ENCODE measurements at places on chromosomes 16 and 17. TPM values are rescaled to one million over a fixed set of nuclear protein-coding genes. Genes with fewer than 3 reads are reported as not detected.
A peak's percentile ranks its signal among the peaks of the same experiment; 100 is the strongest.

GRCh38 chr17:62625870-62626200 is 1.6 kb upstream of the MRC2 start:
- no peak for DNase-seq

DNA sequence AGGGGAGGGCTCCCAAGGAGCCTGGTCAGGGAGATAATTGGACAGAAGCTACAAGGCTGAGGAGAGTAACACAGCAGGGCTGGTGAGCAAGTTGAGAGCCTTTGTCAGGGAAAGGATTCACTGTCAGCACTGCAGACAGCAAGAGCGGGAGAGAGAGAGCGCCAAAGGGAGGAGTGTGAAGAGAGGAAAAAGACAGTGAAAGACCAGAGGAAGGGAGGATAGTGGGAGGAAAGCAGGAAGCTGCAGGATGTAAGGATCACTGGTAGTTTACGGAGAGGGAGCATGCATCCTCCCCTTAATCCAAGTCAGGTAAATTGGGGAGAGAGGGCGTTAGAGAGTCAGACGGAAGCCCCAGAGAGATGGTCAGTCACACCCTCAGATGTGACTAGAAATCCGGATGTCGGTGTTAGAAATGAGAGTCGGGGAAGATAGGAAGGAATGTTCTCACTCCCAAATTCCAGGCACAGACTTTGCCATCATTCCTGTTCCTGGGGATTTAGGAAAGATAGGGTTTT is 13.8 kb upstream of the SPOP start:
- no peak for DNase-seq

The ARHGAP44 gene
- 40.9 TPM for total RNA-seq

GRCh38 chr16:75022567-75022966 is 23.7 kb downstream of the ZNRF1 start:
- no peak for DNase-seq

The RND2 gene
- total RNA-seq: 2.8 TPM

GRCh38 chr16:65021852-65022595 is 99.8 kb downstream of the CDH11 start:
- DNase-seq: no peak

DNA sequence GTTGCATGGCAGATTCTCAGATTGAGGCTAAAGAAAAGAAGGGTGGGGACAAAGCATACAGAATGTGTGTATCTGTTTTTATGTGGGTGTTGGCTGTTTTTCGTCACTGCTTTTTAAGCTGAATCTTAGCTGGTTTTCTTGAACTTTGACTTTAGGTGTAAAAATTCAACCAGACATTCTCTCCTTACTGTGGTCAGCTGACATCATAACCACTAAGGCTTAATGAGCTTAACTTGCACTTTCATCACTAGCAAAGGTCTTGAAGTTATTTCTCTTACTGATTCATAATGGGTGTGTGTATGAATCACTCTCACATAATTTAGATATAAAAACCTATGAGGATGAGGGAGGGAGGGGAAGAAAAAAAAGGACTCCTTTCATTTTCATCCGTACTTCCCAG is 4.0 kb upstream of the CDC6 start:
- no peak for DNase-seq

- no peak for DNase-seq
Measured at GRCh38 chr17:14359163-14360020, 58.5 kb downstream of the HS3ST3B1 start.

DNA sequence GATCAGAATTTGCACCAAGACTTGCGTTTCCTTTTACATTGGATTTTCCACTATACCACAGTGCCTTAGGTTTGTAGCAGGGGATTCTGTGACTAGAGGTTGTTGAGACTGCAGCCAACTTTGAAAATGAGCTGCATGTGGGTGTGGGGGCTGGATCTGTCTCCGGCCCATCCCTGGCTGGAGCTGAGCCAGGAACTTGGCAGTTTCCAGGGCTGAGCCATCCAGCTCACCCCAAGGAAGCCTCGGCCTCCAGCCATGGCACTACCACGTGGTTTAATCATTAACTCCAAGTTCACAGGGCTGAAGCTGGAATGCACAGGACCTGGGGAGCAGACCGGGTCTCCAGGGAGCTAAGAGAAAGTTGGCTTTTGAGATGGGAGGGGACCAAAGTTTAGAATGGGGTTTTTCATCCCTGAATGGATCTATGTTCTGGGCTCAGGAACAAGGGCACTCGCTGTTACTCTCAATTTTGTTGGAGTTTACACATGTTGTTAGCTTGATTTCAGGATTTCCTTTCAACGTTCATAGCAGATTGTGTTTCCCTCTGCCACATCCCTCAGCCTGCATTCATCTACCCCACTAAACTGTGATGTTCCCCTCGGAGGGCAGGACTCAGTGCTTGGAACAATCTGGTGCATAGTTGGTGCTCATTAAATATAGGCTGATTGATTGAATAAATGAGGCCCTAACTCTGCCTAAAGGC is 42.3 kb upstream of the HNF1B start:
- peak; percentile 72 for DNase-seq

DNA sequence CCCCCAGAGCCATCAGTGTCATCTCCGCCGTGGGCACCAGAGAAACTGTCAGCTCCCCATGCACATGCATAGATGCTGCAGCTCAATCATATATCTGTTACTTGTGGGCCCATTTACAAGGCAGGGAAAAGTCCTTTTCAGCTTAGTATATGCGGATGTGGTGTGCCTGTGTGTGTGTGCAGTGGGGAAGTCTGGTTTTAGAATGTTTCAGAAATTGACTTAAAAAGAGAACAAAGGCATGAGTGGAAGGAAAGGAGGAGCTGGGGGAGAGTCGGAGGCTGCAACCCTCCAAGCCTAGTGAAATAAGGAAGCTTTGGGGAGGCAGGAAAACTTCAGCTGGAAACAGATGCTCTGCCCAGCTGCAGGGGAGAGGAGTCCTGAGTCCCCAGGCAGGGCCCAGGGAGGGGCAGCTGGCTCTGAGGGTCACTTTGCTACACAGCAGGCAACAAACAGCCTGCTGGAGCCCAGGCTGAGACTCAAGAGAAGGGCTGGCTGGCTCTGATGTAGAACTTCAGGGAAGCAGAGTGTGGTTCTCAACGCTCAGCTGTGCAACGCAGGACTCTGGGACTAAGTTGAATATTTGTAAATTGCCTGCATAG is 11.1 kb upstream of the CD300LD start:
- DNase-seq: no peak

GRCh38 chr16:212999-213398 is 16.2 kb downstream of the LUC7L start:
- no peak for DNase-seq

DNA sequence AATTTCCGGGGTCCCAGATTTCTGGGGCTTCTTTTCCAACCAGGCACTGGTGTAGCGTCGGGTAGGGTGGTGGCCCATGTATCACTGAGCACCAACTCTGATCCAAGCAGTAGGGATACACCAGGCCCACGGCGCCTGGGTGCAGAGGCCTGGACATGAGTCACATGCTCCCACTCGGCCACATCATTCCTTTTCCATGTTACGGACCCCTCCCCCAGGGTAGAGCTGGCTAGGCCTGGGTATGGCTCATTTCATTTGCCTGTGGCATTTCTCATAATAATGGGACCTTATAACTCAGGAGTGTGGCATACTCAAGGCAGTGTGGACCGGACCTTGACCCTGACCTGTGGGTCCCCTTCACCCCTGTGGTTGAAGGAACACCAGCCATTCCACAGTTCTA is 18.0 kb upstream of the NDRG4 start:
- no peak for DNase-seq

- no peak for DNase-seq
Measured at GRCh38 chr16:67548265-67549126, 13.8 kb upstream of the CTCF start.

DNA sequence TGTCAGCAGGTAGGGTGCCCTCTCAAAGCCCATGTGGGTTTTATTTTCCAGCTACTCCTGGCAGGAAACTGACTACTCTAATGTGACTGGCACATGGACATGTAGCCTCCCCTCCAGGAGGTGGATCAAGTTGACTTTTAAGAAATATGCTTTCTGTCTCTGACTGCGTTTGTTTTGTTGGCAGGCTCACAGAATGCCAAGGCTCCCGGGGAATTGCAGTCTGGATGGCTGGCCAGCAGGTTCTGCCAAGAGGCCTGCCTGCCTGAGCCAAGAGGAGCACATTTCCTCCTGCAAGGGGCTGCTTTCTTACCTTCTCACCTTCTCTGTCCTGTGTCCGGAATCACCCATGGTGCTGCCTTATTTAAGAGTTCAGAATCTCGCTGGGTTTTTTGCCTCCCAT is 217.3 kb upstream of the ERCC4 start:
- peak; percentile 12 for DNase-seq

DNA sequence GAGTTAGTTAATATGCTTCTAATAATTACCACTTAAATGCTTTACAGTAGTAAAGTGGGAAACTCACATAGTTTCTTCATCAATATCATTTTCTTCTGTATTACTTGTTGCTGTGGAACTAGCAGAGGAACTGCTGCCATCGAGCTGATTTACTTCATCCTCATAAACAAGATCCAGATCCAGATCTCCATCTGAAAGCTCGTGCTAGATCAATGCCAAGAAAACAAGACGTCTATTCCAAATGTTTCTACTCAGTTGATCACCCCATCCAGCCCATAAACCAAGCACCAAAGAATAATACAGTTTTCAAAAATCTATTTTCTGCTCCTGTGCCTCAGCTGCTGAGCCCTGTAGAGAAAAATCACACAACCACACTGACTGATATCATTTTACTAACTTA is 59.1 kb downstream of the TRIM37 start:
- no peak for DNase-seq

All from mucosa of gallbladder (tissue), 1 donor.